ENCODE measurements at places on chromosomes 6 and 20.

DNA sequence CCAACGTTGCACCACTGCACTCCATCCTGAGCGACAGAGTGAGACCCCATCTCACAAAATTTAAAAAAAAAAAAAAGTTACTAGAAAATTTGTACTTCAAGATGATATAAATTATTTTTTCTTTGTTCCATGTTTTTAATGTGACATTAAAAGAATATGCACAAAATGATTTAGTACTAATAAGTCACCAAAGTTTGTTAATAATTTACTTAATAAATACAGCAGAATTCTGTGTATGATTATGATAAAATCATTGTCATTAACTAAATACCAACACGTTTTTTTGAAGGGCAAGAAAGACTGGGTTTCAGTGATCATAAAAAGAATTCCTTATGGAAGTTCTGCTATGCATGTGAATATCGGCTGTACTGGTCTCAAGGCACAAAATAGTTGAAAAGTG is 28.1 kb downstream of the GOPC start:
- no peak for DNase-seq

- no peak for DNase-seq
Measured at GRCh38 chr20:51412333-51412871, 130.1 kb downstream of the NFATC2 start.

- DNase-seq: no peak
Measured at GRCh38 chr20:3559637-3560036, 88.8 kb downstream of the ATRN start.

DNA sequence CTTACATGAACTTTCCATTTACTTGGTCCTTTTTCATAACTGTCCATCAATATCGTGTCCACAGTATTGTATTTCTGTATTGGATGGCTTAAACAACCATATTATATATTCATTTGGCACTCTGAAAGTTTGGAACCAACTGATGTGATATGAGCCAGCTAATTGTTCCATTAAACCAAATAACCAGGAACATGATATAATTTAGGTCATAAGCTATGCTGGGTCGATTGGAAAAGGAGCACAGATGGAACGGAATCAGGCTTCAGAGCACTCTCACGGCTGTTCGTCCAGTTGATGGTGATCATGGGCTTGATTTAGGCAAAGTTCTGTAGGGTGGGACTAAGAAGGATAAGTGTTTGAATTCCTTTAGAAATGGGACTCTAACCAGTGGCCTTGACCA is 142.7 kb downstream of the DNAH8 start:
- DNase-seq: no peak

- no peak for DNase-seq
Measured at GRCh38 chr6:24520929-24521546, 26.3 kb downstream of the ALDH5A1 start.

DNA sequence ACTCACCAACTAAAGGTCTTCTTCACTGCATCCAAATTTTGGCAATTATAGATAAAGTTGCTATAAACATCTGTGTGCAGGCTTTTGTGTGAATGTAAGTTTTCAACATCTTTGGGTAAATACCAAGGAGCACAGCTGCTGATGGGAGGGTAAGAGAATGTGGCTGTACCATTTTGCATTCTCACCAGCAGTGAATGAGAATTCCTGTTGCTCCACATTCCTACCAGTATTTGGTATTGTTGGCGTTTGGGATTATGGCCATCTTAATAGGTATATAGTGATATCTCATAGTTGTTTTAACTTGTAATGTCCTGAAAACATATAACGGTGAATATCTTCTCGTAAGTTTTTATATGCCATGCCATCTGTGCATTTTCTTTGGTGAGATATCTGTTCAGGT is 69.3 kb downstream of the ILRUN start:
- no peak for DNase-seq

DNA sequence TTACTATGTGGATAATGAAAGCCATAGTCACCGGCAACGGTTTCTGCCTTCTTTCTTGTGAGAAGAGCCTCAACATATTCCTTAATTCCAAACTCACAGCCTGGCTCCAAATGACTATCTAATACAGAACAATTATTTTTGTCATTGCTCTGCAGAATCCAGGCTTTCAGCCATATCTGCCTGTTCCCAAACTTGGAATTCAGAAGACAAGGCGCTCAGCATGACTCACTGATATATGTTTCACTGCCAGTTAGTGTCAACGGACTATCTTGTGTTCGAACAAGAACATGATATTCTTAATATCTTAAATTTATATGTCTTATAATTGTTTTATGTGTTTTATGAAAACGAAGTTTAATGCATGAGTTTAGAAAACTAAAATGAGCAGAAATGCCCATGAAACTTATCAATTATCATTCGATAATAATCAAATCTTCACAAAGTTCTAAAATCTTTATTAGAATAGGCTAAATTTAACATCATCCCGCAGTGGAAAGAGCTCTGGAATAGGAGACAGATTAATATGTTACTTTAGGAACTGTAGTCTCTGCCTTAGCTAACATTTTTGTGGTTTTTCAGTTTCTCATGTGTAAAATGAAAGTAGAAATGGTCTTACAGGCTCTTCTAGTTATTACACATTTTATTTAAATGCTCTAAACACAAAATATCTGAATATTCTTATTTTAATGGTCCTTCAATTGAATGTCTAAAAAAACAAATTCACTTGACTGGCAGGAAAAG is 669.3 kb upstream of the GJE1 start:
- DNase-seq: no peak

DNA sequence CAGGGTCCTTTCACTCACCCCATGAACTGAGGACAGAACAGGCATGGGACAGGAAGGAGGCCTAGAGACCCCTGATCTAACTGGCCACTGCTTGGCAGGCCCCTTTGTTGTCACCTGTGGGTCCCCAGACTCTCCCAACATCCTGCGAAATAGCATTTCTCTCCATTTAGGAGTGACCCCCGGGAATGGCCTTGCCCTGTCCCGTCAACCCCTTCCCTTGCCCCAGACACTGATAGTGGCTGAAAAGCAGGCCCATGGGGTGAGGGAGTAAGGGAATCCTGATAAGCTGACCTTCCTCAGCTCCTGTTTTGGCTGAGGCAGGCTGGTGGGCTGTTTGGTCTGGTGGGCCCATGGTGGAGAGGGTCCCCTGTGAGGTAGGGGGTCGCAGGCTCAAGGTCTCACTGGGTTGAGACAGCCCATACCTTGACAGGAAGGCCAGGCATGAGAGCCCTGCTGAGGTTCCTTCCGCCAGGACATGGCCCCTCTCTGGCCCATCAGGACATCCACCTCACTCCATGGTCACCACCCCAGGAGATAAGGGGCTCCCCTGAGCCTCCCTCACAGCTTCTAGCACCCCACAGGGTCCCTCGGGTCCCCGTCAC is 139.3 kb downstream of the MRPL14 start:
- no peak for DNase-seq

DNA sequence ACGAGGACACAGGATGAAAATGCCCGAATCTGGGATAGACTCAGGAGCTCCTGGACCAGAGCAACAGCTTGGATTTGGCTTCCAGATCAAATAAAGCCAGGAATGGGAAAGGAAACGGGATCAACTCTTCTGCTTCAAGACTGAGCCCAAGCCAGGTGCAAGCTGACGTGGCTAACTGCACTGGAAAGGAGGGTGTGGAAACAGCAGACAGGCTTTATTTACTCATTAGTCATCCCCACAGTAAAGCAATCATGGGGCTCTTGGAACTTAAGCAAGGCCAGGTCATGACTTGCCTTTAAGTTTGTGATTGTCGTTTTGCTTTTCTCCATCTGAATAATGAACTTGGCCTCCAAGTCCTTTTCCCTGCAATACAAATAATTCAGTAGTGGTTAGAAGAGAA is 45.2 kb downstream of the KIF16B start:
- no peak for DNase-seq

DNA sequence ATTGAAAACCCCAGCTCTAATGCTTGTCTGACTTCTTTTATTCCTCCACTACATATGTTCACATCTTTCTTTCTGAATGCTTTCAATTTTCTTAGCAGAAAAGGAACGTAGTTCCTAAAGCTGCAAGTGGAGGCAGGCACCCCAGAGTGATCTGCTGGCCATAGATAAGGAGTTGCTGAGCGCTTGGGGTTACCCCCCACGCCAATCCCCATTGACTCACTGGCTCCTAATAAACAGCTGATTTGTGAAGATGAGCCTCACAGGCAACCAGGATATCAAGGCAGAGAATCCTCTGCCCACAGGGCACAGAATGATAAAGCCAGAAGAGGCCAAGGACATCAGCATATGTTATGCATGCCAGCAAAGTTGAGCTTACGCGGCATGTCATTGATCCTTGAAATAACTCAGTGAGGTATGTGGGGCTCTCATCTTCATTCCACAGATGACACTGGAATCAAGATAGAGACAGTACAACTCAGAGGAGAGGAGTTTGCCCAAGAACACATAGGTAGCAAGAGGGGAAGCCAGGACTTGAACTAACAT is 129.1 kb upstream of the PTPRT start:
- DNase-seq: no peak

- DNase-seq: no peak
Measured at GRCh38 chr6:164507206-164507940, 802.0 kb downstream of the C6orf118 start.

- no peak for DNase-seq
Measured at GRCh38 chr6:129100164-129100563, 217.2 kb downstream of the LAMA2 start.

DNA sequence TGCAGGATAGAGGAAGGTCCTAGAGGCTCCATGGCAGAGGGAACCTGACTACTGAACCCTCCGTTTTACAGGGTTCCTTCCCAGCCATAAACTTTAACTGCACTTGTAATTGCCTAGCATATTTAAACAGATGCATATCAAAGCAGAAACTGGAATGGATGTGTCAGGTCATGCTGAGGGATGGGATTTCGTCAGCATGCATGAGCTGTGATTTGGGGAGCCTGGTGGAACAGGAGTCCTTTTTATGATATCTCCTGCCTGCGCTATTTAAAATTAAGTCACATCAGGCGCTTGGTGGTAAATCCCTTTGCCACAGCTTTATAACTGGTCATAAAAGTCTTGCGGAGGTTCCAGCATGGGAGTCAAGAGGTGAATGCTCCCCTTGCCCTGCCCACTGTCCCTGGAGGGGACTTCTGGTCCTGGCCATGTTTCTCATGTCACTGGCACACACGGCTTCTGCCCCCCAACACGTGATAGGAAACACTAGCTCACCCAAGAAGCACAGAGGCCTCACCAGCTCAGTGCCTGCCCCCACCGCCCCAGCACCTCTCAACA is 26.0 kb upstream of the PCMTD2 start:
- DNase-seq: no peak

DNA sequence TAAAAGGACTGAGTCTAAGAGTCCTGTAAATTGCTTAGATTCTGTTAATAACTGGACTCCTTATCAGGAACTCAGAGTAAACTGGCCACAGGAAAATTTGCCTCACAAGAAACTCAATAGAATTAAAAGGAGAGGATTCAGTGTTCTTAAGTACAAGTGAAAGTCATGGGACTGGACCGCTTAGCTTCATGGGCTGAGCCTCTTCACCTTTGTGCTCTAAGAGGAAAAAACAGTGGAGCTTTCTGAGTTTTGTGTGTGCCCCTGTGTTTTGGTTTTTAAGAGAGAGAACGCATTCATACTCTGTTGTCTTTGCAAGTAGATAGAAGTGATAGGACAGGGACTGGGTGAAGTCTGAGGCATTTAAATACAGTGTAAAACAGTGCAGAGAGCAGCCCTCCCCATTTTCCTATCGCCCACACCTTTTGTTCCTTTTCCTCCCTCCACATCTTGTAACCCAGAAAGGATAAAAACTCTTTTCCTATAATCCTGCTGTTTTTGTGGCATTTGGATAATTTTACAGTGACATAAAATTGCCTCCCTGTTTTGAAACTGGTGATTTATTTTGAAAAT is 49.6 kb downstream of the FOXO3 start:
- no peak for DNase-seq

DNA sequence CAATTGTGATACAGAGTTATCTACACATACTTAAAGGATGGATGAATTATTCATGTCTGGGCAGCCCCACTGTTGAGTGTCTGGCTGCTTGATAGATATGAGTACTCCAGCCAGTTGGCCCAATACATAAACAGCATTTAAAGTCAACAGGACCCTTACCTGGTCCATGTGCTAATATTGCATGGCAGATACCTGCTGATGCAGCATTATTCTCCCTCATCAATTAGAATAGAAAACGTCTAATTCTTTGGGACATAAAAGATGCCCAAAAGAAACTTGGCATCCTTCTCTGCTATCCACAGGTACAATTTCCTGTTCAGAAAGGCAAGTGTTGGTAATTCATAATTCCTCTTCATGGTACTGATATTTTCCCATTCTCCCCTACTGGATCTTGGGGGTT is 550.8 kb downstream of the TFAP2B start:
- no peak for DNase-seq

DNA sequence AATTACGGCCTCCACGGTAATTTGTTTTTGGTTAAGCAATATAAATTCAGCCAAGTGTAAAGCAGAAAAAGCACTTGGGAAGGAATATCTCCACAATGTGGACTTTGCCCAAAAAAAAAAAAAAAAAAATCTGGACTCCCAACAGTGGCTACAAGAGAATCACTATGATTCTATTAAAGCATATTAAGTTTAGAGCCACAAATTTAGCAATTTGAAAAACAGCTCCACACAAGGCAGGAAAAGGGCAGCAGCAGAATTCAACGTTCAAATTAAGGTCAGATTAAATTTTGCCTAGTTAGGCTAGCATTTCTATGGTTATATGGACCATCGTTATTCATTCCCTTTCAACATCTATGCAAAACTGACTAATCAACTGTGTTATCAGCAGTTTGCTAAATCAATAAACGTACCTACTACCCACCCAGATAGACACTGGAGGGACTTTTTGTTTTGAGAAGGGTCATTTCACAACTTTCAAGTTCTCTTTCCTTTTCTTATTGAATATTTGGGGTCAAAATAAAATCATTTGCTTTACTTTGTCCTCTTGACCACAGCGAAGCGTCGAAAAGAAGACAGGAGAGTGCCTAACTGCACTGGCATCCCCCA is 1.0 kb downstream of the MCM9 start:
- no peak for DNase-seq

GRCh38 chr20:50224531-50225255 is 34.1 kb downstream of the CEBPB start:
- no peak for DNase-seq

DNA sequence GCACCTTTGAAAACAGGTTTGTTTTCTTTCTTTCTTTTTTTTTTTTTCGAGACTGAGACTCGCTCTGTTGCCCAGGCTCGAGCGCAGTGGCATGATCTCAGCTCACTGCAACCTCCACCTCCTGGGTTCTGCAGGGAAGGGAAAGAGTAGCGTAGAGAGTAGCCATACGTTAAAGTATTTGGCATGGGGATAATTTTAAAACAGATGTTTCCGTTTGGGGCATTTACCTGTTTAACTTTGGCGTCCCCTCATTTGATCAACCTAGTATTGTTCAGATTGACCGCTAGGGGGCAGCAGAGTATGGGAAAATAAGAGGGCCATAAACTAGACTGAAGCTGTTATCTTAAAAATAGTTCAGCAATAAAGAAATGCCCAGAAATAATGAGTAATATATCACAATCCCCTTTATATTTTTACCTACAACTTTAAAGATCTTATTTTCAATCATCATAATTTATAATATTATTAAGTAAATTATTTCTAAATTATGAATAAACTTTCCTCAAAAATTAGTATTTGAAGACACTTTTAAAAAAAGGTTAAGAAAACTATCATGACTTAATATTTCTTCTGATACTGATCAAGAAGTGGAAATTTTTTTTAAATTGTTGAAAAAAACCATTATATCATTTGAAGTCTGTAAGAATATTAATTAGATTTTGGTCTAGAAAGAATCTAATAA is 7.6 kb upstream of the TAAR9 start:
- DNase-seq: peak; percentile 49
